Naive thymus-derived CD4-positive, alpha-beta T cell (primary cell): ENCODE measurements at places on chromosomes 1 and 21. TPM values are rescaled to one million over a fixed set of nuclear protein-coding genes. Genes with fewer than 3 reads are reported as not detected.

The PTPN7 gene
- 45.5 TPM for total RNA-seq

The ASCL5 gene
- total RNA-seq = 0.27 TPM

The OR10J1 gene
- not detected for total RNA-seq

The EPB41 gene
- total RNA-seq = 162 TPM

The BRINP3 gene
- not detected for total RNA-seq

The LAX1 gene
- total RNA-seq = 18.6 TPM

The TDRD10 gene
- 0.29 TPM for total RNA-seq

DNA sequence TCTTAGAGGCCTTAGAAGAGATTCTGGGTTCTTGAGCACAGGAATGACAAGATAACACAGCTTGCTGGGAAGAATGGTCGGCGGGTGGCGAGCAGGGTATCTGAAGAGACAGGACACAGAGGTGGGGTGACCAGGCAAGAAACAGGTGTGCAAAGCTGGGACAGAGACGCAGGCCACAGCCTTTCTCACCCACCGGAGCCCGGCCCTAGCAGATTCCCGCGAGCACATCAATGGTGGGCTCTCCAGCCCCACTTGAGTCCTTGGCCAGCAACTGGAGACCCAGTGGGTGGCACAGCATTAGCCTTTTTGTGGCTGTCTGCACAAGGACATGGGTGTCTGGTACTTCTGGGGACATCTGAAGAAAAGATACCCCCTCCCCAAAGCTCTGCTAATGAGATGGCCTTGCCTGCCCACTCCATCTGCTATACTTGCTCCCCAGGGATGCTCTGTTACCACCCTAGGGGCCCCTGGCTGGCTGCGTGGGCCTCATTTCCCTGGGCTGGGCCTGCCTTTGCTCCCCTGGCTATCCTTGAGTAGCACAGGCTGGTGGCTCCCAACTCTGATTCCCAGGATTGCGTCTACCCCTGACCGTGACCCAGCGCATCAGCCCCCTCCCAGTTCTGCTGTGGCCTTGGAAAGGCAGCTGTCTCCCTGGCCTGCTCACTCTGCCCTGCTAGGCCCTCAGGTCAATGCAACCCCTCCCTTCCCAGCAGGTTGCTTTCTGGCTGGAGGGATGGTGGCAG, 127.2 kb upstream of the ADAR start:
- DNase-seq = no peak

- no peak for DNase-seq
Observed at GRCh38 chr1:94953107-94953506, 26.2 kb upstream of the CNN3 start.

- DNase-seq = no peak
Observed at GRCh38 chr21:40471103-40471502, 375.9 kb downstream of the DSCAM start.

DNA sequence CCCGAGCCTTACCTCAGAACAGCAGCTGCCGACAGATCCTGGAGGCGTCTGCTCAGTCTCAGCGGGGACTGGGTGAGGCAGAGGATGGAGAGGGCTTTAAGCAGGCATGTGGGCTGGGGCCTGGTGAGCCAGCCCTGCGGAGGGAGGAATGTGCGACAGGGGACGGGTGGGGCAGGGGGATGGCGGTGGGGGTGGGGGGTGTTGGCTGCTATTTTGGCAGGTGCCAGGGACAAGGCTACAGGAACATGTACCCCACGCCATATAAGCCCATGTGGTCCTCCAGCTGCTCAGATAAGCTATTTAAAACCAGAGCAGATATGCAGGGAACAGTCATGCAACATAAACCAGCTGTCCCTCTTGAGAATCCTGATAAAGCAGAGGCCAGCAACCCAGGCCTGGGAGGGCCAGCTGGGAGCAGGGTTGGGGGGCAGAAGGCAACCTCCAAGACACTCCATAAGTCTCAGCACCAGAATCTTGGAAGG, at the start of gene TNNT2:
TSS of gene TNNT2 (minus strand) at position 70 of the 482 bp plus-strand sequence. CDS start 4,426 bp downstream, outside the sequence.
- DNase-seq = no peak

- DNase-seq = peak; percentile 62
Observed at GRCh38 chr1:46532498-46533178, 18.8 kb downstream of the KNCN start.

DNA sequence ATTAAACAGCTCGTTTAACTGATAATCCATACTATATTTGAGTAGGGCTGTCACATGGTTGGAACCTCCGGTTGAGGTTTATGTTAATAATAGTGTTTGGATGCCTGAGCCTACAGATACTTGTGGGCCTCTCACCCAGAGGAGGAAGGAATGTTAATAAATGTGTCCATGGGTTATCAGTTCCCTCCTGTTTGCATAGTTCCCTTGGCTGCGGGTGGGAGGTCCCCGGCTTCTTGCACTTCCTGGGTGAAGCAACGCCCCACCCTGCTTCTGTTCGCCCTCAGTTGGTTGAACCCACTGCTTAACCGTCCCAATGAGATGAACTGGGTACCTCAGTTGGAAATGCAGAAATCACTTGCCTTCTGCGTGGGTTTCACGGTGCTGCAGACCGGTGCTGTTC, 23.6 kb upstream of the GBP1 start:
- no peak for DNase-seq

DNA sequence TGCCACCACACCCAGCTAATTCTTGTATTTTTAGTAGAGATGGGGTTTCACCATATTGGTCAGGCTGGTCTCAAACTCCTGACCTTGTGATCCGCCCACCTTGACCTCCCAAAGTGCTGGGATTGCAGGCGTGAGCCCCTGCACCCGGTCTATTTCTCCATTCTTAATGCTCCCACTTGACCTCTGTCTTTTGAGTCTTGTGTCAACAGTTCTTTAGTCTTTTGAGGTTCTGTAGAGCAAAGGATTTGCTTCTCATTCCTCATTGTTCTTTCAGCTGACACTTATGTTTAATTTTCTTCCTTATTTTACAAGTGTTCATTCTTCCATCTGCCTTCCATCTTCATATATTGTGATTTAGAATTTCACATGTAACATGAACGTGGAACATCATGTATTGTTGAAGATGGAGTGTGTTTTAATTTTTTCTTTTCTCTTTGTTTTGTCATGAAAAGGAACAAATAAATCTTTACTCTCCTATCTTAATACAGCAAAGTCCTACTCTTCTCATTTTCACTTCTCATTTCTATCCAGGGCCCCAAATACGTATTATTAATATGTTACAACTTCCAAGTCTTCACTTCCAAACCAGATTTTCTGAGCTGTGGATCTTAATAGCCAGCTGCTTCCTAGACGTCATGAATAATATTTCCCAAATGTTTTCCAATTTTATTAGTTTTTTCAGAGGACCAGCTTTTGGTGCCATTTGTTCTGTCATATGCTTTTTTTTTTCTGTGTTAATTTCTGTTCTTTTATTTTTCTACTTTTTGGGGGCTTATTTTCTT, 16.9 kb downstream of the MTF2 start:
- no peak for DNase-seq

GRCh38 chr1:154186177-154186576, 5.7 kb downstream of the TPM3 start:
- peak; percentile 41 for DNase-seq

DNA sequence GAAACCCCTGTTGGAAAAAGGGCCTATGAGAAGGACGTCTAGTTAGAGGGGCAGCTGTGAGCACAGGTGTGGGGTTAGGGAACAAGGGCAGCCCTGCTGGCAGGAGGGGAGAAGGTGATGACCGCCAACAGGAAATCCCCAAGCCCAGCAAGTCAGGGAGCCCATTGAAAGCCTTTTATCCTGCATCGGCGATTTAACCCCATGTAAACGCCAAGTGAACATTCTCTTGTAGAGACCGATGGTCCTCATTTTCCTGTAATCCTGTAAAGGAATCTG, 1.1 kb upstream of the BSND start:
- no peak for DNase-seq

- DNase-seq = no peak
Observed at GRCh38 chr1:30751830-30752650, 5.5 kb downstream of the LAPTM5 start.

DNA sequence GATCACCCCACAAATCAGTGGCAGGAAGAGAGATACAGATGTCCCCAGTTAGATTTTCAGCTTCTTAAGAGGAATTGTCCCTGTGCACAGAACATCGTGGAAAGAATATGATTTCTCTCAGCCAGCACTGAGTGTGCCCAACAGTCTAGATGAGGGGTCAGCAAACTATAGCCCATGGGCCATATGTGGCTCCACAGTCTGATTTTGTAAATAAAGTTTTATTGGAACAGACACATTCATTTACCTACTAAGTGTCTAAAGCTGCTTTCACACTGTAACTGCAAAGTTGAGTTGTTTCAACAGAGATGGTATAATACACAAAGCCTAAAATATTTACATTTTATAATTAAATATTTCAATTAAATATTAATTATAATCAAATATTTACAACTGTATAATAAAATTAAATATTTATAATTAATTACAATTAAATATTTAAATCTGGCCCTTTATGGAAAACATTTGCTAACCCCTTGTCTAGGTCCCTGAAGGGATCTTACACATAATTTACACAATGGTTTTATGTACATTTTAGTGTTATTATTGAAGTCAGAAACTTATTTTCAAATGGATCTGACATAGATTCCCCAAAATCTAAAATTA, 407.6 kb downstream of the PTPRU start:
- DNase-seq = no peak

DNA sequence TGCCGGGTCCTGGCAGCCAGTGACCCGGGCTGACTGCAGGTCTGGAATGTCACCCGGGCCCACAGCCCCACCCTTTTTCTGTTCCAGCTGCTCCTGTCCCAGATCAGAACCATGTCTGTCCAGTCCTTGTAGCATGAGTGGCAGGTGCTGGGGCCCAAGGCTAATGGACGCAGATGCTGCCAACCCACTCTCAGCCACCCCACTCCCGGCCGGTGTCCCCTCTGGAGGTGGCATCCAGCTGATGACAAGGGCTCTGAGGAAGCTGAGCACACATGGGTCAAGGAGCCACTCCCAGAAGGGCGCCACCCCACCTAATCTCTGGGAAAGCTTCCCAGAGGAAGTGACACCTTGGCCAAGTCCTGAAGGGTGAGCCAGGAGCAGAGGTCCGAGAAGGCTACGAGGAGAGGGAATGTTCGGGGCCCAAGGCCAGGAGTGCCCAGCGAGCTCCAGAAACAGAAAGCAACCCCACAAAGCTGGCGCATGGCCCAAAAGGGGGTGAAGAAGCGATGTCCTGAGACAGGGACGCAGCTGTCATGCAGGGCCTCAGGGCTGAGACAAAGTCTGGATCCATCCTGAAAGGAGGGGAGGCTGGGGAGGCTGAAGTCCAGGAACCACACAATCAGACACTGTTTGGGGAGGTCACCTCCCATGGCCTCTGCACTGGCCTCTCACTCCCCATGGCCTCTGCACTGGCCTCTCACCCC, 39.5 kb downstream of the ACOT7 start:
- no peak for DNase-seq

- no peak for DNase-seq
Observed at GRCh38 chr1:160855181-160855981, 7.3 kb downstream of the CD244 start.

GRCh38 chr1:2499986-2500596, 24.0 kb downstream of the PLCH2 start:
- no peak for DNase-seq

DNA sequence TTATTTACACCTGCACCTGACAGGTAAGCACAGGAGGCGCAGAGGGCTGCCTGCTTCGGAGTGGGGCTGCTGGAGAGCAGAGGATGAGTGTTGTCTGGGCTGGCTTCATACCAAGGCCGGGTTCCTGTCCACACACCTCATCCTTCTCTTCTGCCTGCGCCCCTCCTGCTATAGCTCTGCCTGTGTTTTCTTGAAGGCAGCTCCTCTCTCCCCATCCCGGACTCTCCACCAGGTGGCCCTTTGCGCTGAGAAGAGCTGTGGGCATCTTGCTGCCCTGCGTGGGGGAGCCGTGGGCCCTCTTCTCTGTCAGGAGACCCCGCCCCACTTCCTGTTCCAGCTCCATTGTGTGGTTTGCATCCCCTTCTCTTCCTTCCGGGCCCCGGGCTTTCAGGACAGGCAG, 35.0 kb downstream of the ARHGEF10L start:
- DNase-seq = no peak

DNA sequence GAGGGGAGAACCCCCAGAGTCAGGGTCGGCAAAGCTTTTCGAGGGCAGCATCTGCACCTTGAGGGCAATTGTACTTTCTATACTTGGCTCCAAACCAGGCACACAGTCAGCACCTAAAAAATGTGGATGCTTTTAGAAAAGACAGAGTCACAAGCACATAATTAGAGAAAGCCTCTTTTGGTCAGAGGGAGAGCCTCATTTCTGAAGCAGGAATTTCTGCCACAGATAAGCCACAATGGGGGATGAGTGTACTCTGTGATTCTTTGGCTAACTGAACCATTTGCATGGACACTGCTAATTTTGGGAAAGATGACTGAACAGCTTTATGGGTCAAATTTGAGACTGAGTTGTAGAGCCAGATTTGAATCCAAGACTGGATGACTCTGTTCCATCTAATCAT, 635.7 kb downstream of the KIF26B start:
- no peak for DNase-seq

DNA sequence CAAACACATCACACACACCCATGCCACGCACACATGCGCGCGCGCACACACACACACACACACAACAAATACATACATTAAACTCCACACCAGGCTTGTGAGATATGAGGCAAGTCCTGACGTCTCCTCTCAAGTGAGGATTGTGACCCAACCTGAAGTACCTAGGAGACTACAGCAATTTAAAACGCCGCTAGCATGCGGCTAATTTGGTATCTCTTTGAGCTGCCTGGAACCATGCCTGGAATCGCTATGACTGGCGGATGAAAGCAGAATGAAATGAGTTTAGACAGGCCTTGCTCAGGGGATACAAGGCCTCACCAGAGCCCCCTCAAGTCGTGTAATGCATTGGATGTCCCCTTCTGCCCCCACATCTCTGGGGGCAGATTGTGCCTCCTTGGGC, 1.6 kb upstream of the RAB7B start:
- DNase-seq = no peak

- peak; percentile 2 for DNase-seq
Observed at GRCh38 chr1:174258148-174258550, 98.8 kb downstream of the RABGAP1L start.

GRCh38 chr1:109791495-109792043, 27.8 kb upstream of the EPS8L3 start:
- no peak for DNase-seq

DNA sequence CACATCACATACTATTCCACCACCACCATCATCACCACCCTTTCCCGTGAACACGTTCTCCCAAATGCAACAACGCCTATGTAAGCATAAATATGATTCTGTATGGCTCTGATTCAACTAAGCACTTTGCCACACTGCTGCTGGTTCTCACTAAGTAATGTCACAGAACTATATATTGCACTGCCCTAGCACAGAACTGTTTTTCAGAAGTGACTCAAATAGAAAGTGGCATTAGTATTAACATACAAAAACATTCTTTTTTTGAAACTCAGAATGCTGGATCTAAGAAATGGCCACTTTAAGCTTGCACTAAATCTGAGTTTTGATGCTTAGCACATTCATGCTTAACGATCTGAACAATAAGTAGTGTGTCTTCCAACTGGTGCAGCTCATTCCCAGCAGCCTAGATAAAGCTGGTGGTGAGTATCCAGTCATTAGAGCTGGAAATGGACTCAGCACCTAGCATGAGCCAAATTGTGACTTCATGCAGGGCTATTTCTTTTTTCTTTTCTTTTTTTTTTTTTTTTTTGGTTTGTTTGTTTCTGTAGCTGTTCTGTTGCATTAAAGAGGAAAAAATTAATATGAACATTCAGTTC, 46.2 kb upstream of the ZC3H11B start:
- DNase-seq = no peak

GRCh38 chr1:191889623-191890003, 268.6 kb upstream of the RGS18 start:
- DNase-seq = no peak

- DNase-seq = no peak
Observed at GRCh38 chr1:107867422-107867821, 97.6 kb downstream of the VAV3 start.

GRCh38 chr1:84330125-84330984, 28.8 kb downstream of the SAMD13 start:
- no peak for DNase-seq

GRCh38 chr1:202967684-202968281, 726 bp upstream of the CYB5R1 start:
- DNase-seq = peak; percentile 21
